NCI-H2081 (cell line): ENCODE measurements at places on chromosomes 1 and 21.

DNA sequence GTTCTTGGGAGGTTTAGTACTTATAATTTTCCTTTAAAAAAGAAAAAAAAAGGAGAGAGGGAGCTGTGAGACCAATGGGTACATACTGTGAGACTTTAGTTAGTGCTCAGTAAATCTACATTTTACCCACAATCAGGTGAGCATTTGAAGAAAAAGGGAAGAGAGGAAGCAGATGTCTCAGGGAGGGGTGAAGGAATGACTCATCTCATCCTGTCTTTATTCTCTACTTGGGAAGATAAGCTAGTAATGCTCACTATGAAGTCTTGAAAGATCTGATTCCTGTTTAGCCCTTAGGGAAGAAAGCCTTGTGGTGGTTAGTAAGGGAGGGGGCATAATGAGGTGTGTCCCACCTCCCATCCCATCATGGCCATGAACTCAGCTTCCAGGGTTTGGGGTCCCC is 112.6 kb downstream of the PLD5 start:
- no peak for DNase-seq

- DNase-seq, result no peak
Measured at GRCh38 chr21:46100426-46100825, 2.5 kb downstream of the COL6A2 start.

GRCh38 chr1:229024528-229025130 is 246.3 kb upstream of the RAB4A start:
- no peak for DNase-seq

DNA sequence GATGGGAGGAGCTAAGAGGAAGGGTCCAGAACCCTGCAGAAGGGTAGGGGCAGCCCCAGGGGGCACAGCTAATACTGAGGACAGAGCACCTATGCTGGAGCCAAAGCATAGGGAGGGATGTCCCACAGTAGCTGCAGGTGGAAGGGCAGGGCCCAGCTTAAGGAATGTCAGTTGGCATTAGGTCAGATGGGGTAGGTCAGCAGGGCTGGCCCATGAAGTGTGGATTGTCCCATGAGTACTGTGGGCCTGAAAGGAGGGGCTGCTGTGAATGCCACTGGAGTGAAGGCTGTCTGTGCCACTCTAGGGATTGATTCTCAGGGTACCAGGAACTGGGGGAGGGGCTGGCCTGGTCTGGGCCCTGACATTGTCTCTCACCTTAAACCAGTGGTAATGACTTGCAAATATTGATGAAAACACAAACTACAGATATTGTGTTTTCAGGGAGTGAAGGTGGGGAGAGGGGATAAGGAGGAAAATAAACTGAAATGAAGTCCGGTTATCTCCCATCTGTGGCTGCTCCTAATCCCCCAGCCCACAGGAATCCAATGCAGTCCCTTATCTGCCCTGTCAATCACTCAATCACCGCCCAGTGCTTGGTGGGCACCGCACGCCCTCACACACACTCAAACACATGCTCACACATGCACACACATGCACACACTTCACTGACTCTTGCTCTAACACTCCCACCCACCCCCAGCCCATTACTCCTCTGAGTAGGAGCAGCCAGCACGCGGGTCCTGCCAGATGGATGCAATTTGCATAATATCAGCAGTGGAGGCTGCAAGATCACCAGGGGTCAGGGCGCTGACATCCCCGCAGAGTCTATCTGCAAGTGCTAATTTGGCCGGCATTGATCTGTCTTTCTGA is 27.8 kb downstream of the DMAP1 start:
- DNase-seq, result no peak

GRCh38 chr1:229252228-229252984 is 18.5 kb upstream of the RAB4A start:
- DNase-seq, result no peak

DNA sequence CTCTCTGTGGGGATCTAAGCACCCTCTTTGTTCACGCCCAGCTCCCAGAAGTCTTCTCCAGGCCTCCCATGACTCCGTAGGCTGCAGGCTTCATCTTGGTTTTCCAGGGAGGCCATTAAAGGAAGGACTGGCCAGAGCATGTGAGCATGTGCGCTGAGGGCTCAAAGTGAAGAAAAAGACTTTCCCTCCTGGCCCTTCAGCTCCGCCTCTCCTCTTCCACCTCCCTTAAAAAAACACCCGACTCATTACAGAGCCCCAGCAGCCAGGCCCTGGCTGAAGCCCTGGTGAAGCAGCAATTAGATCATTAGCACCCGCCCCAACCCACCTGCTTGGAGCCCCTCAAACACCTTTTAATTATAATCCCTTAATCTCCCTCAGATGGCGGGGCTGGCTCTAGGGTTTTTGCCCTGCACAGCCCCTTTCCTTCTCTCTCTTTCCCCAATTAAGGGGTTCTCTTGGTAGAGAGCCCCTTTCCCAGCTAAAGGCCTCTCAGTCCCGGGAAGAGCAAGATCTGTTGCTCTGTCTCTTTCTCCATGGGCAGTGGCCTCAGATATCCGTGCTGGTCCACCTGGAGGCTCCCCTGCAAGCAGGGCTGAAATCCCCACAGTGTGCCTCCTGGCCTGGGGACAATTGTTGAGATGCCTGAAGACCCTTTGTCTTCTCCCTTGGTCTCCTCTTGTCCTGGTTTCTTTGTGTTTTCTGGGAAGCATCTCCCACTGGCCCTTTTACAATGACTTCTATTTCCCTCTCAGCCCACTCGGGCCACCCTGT is 30.5 kb downstream of the RHBG start:
- DNase-seq, result no peak

DNA sequence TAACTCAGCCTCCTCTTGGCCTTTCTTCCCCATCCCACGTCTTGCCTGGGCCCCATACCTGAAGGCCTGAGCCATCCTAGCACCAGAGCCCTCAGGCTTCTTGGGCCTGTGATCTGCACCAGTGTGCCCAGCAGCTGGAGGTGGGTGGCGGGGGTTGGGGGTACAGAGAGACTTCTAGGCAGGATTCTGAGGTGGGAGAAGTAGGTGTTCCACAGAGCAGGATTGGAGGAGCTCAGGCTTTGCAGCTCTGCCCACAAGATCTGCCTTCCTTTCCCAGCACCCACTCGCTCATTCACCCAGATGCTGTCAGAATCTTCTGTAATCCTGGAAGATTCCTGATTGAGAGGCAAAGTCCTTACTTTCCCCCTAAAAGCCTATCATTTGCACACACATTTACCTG is 10.0 kb upstream of the GJB5 start:
- no peak for DNase-seq

- DNase-seq, result no peak
Measured at GRCh38 chr1:188224263-188224662, 1395.5 kb downstream of the PLA2G4A start.

GRCh38 chr1:25501235-25502058 is 42.0 kb upstream of the LDLRAP1 start:
- DNase-seq, result no peak

DNA sequence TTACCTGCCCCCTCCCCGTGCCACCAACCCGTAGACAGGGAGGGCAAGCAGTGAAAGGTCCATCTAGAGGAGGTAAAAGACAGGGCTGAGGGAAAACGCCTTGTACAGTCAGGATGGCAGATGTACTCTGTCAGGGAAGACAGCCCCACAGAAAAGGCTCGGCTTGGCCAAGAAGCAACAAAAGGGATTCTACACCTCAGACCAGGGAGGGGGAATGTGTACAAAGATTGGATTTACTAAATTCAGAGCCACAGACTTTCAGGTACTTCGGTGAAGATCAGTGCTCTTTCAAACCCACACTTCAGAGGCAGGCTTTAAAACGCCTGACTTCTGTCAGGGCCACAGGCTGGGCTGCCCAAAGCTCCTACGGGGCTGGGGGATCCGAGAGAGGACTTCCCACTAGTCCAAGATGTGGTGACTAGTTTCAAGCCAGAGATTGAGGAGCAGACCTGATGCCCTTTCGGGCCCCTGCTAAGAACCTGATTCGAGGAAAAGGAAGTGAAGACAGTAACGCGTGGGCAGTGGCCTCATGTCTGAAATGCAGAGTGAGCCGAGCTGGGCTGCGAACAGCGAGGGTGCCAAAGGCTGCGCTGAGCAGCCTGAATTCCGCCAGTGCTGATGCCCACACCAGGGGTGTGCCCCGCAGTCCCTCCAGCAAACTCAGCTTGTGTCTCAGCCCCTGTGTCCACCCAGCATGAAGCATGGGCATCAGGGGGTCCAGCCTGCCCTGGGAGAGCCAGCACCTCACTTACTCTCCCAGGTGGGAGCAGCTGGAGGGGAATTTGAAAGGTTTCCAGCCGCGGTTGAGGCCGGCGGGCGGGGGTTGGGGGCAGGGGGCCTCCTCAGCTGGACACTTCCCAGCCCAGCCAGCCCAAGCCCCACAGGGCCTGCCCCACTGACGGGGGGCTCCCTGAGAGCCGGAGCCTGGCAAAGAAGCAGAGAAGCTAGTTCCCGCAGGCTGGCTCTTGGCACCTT is 36.2 kb downstream of the KIAA1614 start:
- DNase-seq, result no peak

DNA sequence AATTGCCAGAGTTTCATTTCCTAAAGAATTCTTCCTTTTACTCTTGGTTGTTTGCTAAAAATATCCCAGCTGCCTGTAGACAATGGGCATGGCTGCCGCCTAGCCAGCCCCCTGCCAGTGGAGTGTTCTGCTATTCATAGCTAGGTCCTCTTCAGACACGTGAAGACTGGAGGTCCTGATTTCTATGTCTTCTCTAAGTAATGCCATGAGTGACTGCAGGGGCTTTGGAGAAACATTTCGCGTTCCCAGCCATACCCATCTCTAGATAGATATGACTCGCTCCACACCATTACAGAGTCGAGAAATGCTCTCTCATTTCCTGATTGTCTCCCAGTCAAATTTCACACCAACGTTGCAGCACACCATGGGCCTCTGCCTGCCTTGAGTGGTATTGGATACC is 99.5 kb upstream of the BACE2 start:
- no peak for DNase-seq

- no peak for DNase-seq
Measured at GRCh38 chr1:24136956-24137539, 5.9 kb downstream of the IL22RA1 start.

DNA sequence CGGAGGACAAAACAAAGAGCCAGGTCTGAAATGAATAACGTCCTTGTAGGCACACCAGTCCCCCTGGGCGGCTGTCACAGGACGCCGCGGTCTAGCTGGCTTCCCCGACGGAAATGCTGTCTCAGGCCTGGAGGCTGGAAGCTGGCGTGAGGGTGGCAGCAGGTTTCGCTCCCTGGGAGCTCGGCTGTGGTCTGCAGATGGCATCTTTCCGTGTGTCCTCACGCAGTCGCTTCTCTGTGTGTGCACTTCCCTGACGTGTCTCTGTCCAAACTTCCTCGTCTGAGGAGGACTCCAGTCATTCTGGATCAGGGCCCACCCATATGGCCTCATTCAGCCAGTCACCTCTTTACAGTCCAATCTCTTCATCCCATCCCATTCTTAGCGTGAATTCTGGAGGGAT is 14.2 kb downstream of the TNFRSF14 start:
- no peak for DNase-seq
